ENCODE measurements at places on chromosomes 1 and 21.

GRCh38 chr1:151819227-151819835 lies 12.3 kb downstream of the RORC start:
- no peak for DNase-seq

DNA sequence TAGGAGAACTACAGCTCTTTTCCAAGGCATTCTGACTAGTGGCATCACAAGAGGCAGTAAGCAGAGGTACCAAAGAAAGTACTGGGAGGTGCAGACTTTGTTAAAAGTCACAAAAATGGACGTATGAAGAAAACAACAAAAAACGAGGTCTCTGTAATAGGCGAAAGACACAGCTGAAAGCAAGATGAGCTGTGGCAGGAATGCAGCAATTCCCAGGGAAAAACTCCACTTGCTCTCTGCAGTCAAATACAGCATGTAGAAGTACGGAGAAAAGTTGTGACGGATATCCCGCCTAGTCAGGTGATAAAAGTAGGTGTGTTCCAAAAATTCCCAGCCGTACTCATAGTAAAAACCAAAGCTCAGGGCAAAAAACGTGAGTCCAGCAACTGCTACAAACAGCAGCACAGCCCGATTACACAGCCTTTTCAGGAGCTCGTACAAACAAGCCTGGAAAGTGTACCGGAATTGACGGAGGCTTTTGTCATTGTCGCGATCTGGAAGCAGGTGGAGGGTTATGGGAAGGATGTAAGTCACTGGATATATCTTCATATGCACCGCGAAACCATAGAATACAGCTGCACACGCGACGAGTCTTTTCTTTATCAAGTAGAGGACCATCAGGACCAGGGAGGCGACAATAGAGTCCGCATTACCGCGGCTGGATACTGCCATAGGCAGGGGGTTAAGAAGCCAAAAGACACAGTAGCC lies 979 bp downstream of the PIGM start:
- no peak for DNase-seq

GRCh38 chr1:204791453-204792353 lies 79.0 kb upstream of the NFASC start:
- peak; percentile 44 for DNase-seq

- no peak for DNase-seq
Measured at GRCh38 chr1:66518654-66519053, 15.3 kb upstream of the SGIP1 start.

GRCh38 chr21:46160907-46161632 lies 5.7 kb upstream of the FTCD start:
- no peak for DNase-seq

GRCh38 chr1:204065174-204065985 lies 7.5 kb upstream of the SOX13 start:
- no peak for DNase-seq

DNA sequence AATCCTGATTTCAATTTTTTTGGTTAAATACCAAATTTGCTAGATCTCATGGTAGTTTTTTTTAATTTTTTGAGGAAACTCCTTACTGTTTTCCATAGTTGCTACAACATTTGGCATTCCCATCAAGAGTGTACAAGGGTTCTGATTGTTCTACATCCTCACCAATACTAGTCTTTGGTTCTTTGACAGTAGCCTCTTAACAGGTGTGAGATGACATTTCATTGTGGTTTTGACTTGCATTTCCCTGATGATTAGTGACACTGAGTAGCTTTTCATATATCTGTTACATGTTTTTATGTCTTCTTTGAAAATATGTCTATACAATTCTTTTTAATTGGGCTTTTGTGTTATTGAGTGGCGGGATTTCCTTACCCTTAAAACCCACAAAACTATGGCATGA lies 20.9 kb upstream of the RGS13 start:
- DNase-seq, result no peak

DNA sequence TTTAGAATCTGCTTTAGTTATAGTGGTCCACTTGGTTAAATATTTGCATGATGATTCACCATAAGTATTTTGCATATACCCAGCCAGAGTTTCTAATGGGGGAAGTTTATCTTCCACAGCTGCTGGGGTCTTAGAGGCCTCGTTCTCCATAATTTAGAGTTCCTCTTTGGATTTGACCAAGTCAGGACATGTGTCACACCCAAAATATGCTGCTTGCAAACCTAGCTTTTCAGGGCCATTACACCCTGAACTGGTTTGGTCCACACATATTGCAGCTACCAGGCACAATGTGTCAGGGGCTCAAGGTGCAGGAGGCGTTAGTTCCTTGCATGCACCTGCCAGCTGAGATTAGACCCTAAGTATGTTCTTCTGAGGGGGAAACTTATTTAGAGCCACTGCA lies 17.1 kb upstream of the FMO4 start:
- DNase-seq, result no peak

GRCh38 chr1:200150721-200151120 lies 123.2 kb downstream of the NR5A2 start:
- DNase-seq, result peak; percentile 44

DNA sequence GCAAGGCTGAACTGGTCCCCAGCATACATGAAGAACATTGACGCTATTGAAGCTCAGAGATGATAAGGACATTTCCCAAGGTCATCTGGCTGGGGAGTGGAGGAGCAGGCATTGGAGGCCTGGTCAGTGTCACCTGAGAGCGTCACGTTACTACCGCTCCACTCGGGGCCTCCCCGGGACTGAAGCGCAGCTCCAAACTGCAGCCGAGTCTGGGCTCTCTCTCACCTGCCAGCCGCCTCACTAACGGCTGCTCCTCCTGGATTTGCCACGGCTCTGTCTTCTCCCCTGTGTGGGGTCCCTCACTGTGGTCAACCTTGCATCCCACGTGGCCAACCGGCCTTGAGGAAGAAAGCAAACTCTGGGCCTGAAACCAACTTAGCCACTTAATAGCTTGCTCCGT lies 111.3 kb downstream of the ADSS2 start:
- DNase-seq, result no peak

- no peak for DNase-seq
Measured at GRCh38 chr1:7479571-7479970, 291.5 kb upstream of the VAMP3 start.

- no peak for DNase-seq
Measured at GRCh38 chr1:98077691-98078090, 156.9 kb upstream of the DPYD start.

DNA sequence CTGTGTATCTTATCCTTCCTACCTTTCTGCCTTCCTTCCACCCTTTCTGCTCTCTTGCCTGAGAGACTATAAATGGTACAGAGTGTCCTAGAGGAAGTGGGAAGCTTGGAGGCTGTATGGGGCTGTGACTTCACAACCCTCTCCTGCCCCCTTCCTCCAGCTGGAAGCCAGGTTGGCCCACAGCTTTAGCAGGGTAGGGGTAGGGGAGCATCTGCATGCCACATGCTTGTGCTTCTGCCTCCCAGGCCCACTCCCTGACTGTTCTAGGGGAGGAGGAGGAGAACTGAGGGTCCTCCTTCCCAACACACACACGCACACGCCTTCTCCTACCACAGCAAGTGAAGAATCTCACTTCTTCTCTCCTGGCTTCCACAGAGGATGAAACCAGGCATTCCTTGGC lies 3.9 kb upstream of the SLC27A3 start:
- no peak for DNase-seq

DNA sequence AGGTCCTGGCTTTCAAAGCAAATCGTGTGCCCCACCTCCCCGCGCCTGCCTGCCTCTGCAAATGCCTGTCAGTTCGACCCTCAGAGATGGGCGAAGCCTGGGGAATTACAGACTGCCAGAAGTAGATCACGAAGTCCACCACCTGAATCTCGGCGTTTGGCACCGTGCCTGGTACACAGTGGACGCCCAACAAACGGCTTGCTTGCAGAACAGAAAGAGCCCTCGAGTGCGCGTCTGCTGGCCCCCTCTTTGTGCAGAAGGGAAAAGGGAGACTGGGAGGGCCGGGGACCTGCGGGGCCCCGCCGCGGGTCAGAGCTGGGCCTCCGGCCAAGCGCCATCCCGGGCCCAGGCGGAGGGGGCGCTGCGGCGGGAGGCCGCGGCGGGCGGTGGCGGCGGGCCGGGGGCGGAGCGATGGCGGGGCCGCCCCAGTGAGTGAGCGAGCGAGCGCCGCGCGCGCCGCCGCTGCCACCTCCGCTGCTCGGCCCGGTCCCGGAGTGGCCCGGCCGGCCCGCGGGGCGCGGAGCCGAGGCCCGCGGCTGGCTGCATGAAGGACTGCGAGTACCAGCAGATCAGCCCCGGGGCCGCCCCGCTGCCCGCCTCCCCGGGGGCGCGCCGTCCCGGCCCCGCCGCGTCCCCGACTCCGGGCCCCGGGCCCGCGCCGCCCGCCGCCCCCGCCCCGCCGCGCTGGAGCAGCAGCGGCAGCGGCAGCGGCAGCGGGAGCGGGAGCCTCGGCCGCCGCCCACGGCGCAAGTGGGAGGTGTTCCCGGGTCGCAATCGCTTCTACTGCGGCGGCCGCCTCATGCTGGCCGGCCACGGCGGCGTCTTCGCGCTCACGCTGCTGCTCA lies at the start of gene ZDHHC18:
ZDHHC18 (plus strand) TSS at position 428 of the 845 bp plus-strand sequence; CDS start at position 545, 117 bp downstream.
- no peak for DNase-seq

- DNase-seq, result no peak
Measured at GRCh38 chr1:155983191-155984024, 5.1 kb upstream of the ARHGEF2 start.

DNA sequence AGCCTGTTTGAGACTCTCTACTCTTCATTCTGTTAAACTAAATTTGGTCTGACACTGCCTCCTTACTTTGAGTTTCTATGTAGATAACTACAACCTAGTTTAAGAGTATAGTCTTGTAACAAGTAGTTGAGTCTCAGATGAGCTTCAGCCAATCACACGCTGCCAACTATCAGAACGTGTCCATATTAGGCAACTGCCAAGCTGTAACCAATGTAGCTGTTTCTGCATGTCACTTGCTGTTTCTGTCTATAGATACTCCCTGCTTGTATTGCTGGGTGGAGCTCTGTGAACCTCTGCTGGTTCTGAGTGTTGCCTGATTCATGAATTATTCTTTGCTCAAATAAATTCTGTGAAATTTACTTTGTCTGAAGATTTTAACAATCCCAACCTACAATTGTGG lies 452.6 kb upstream of the NR5A2 start:
- DNase-seq, result no peak

GRCh38 chr1:203076031-203076511 lies 9.7 kb downstream of the MYOG start:
- no peak for DNase-seq

DNA sequence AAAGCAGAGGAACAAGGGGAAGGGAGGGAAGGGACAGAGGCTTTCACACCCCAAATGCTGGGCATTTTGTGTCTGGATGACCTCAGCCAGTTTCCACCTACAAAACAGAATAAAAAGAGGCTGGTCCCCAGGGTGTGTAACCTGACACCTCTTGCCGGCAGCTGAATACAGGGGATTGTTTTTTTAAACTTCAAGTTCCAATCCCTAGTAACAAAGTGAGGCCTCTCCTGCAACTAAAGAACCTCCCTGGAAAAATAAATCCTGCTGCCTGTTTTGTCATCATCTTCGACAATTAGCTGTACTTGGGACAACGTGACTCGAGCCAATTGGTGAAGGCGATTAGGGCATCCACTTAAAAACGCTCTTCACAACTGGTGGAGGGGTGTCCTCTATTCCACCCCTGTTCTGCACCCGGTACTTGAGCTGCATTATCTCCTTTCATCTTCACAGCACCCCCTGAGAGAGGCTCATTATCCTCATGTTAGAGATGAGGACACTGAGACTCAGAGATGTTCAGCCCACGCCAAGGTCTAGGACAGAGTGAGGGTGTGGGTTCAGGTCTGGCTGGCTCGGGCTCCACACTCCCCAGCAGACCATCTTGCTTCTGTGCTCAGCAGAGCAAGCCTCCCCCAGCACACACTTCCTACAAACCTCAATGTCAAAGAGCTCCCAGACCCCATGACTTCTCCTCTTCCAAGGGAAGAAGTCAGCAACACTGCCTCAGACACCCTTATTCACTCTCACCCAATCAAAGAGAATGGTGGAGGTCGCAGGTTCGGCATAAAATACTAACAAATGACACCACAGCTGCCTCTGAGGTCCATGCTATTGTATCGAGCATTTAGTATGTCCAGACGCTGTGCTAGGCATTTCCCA lies 15.2 kb downstream of the ITPKB start:
- peak; percentile 97 for DNase-seq

DNA sequence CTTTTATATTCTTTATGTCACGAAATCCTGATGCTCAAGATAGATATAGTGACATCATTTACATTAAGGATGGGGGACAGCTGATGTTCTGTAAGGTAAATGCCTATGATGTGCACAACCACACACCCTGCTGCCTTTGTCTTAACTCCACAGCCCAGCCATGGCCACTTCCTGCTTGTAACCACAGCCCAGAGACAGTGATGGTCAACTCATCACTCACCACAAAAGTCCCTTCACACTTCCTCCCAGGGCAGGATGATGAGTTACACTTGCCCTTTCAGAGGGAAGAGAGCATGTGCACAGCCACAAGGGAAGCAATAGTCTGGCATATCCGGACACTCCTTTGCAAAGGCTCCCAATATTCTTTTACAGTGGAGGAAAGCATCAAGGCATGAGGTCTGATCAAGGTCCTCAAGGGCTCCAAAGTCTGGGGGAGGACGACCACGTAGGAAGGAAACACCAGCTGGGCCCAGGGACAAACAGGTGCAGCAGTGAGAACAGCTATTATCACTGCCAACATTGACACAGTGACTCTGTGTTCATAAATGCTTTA lies 53.8 kb downstream of the PLPP3 start:
- DNase-seq, result no peak

- DNase-seq, result no peak
Measured at GRCh38 chr1:97033949-97034348, 312.4 kb downstream of the PTBP2 start.

DNA sequence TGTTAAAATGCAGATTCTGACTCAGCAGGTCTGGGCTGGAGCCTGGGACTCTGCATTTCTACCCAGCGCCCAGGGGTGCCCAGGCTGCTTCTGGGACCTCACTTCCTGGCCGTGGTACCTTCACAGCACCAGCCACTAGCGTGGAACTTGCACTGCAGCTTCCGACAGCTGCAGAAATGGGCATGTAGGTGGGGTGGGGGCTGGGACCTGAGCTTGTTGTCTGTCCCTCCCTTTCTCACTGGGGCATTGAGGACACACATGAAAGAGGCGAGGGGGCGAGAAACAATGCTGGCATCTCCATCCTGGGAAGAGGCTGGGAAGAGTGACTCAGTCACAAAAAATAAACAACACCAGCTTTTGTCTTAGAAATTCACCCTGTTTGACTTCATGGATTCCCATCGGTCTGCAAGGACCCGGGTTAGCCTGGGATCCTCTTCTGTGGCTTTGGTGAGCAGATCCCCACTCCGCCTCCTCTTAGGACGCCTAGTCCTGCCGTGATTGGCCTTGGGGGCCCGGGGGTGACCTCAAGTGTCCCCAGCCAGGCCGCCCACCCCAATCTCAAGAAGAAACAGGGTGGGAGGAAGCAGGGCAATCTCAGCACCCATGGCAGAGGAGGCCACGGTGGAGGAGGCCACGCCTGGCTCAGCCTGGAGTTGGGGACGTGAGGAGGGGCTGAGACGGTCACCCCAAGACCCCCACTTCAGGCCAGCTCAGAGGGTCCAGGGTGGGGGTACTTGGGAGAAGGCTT lies 29.9 kb upstream of the POFUT2 start:
- DNase-seq, result no peak

All from NCI-H1436 treated with DMSO at 0.1 percent for 48 hours (cell line).